ENCODE measurements at places on chromosomes 16 and 17.

DNA sequence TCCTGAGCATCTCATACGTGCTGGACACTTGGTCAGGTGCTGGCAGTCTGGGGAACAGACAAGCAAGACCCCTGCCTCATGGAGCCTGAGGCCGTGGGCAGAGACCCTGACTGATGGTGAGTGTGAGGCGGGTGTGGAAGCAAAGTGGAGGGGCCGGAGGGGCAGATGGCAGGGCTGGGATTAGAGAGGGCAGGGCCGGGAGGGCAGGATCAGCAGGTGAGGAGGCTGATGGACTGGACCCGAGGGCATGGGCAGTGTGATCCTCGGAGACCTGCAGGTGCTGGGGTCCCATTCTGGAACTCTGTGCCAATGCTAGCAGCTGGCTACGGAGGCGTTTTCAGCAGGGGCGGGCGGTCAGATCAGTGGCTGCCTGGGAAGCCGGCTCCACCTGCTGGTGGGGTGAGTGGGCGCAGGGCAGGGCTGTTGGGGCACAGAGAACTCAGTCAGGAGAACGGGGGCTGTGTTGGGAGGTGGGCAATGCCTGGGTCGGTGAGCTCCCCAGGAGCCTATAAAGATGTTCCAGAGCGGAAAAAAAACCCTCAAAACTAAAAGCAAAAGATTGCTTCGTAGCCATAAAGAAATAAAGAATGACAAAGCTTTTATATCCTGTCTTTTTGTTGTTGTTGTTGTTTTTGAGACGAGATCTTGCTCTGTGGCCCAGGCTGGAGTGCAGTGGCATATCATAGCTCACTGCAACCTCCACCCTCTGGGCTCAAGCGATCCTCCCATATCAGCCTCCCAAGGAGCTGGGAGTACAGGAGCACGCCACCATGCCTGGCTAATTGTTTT lies 8.9 kb upstream of the C16orf74 start:
- peak; percentile 53 for DNase-seq

DNA sequence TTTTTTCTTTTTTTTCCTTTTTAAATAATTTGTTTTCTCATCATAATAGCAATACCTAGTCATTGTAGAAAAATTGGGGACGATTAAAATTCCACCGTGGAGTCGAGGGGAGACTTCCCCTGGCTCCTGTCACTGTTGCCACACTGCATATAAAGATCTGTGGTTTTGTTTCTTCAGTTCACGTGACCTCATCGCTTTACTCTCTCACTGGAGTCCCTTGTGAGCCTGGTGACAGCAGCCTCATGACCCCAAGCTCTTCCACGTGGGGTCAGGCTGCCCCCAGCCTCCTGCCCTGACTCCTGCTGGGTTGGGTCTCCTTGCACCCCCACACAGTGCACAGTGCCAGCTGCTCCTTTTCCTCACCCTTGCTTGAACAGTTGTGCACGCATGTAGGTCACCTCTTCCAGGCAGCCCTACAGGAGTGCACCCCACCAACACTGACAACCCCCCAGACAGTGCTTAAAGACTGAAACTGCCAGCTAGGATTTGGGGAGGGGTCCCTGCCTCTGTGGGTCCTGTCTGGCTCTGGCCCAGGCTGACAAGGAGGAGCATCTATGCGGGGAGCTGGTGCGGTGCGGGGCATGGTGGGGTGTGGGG lies 7.3 kb upstream of the METRNL start:
- DNase-seq: no peak

DNA sequence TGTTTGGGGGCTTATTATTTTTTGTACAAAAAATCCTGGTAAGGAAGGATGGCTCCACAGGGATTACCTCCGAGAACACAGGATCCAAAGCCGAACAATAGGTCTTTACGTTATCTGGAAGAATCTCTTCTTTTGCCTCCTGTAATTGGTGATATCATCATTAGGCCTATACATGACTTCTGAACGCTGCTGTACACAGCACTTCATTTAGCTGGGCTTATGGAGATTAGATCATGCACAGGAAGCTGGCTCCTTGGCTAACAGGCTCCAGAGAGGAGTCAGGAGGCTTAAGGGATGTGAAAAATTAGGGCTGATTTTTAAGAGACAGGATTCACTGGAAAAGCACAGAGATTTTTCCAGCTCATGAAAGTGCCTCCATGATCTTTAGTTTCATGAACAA lies 54.7 kb downstream of the TANGO6 start:
- DNase-seq: no peak

DNA sequence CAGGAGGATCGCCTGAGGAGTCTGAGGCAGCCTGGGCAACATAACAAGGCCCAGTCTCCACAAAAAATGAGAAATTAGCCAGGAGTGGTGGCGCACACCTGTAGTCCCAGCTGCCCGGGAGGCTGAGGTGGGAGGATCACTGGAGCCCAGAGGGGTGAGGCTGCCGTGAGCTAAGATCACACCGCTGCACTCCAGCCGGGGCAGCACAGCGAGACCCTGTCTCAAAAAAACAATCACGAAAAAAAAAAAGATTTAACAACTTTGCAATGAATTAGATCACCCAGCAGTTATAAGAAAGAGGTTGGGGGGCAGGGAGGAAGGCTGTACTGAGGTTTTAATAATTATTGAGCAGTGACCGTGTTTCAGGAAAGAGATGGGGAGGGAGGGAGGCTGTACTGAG lies 49.4 kb downstream of the RPH3AL start:
- no peak for DNase-seq

- no peak for DNase-seq
Measured at GRCh38 chr17:20241855-20242254, 225.5 kb downstream of the LGALS9B start.

DNA sequence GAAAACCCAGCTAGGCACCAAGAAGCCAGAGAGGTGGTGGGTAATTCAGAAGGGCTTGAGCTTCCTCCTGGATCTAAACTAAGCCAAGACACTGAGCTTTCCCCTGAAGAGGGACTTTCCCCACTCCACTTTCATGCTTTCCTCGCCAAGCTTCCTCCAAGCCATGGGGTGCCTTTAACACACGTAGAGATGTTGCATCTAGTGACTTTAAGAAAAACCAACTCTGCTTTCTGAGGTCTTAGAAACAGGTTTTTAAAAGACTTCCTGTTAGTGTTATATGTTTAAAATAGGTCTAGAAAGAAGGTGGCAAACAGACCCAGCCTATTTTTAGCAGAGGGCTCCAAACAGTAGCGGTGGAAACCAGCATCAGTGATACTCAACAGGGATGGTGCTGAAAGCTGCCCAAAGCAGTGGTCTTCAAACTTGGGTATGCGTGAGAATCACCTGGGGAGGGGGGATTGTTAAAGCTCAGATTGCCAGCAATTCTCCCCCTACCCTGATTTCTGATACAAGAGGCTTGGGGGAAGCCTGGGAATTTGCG lies 585.6 kb downstream of the CDH13 start:
- no peak for DNase-seq

DNA sequence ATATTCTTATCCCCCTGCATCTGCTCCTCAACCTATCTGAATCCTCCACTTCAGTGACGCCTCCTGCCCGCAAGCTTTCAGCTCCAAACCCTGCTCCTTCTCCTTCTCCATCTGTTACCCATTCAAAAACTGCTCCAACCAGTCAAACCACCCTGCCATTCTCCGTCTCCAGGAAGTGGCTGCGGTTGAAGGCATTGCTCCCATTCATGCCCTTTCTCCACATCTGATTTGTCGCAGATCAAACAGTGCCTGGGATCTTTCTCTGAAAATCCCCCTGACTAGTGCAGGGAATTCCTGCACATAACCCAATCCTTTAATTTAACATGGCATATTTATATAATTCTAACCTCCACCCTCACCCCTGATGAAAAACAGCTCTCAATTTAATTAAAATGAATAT lies 56.3 kb downstream of the SLFN5 start:
- no peak for DNase-seq

DNA sequence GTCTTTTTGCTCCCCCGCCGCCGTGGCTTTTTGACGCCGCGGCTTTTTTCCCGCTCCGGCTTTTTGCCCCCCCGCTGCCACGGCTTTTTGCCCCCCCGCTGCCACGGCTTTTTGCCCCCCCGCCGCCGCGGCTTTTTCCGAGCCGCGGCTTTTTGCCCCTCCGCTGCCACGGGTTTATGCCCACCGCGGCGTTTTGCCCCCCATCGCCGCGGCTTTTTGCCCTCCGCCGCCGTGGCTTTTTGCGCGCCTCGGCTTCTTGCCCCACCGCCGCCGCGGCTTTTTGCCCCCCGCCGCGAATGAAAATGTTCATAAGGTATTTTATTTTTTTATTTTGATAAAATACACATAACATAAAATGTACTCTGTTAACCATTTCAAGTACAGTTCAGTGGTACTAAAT lies 527.2 kb upstream of the WSB1 start:
- no peak for DNase-seq

DNA sequence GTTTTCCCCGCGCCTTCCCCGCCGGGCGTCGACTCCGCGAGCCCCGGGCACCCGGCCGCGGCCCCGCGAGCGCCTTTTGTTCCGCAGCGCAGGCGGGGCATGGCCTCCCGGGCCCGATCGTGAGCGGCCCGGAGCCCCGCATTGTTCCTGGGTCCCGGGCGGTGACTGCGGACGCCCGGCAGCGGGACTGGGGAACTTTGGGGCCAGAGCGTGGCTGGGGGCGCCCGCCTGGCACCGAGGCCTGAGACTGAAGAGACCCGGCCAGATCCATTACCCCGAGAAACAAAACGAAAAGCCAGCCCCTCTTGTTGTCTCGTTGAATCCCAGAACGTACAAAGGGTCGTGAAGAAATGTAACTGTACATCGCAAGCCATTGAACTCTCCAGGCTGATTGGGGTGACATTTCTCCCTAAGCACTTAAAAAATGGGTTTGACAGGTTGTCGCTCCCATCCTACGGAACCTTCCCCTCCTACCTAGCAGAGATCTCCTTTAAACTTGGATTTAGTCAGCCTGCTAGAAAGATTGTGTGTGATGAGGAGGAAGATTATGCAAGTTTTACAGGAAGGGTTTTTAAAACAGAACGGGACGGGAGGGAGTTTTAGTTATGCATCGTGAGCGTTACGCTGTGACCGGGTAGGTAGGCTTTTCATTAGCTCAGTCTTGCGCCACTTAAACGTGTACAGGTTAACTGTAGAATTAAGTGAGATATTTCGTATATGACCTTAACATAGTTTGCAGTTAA lies 825 bp downstream of the METTL9 start:
- peak; percentile 50 for DNase-seq

GRCh38 chr16:52408191-52408845 lies 138.6 kb downstream of the TOX3 start:
- no peak for DNase-seq

- DNase-seq: no peak
Measured at GRCh38 chr17:61307905-61308886, 91.4 kb upstream of the TBX2 start.

GRCh38 chr17:65345261-65346005 lies 208.3 kb downstream of the RGS9 start:
- DNase-seq: no peak

GRCh38 chr17:59375857-59376256 lies 44.4 kb downstream of the YPEL2 start:
- no peak for DNase-seq

- peak; percentile 44 for DNase-seq
Measured at GRCh38 chr17:16287563-16288027, 65.7 kb downstream of the CENPV start.

DNA sequence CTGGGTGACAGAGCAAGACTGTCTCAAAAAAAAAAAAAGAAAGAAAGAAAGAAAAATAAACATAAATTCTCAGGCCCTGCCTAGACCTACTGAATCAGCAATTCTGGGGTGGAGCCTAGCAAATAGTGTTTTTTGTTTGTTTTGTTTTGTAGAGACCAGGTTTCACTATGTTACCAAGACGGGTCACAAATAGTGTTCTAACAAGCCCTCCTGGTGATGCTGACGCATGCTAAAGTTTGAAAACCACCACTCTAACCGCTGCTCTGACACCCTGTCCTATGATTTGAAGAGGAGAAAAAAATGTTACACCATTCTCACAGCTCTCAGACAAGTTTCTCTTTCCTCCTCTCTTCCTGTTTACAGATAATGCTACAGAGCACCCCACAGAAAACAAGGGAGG lies 1.5 kb downstream of the MRPL10 start:
- peak; percentile 90 for DNase-seq

GRCh38 chr17:50758989-50759544 lies 8.3 kb downstream of the ANKRD40CL start:
- DNase-seq: no peak

GRCh38 chr16:83338941-83339340 lies 468.8 kb upstream of the HSBP1 start:
- DNase-seq: no peak

GRCh38 chr17:44862278-44862914 lies 14.7 kb downstream of the HIGD1B start:
- no peak for DNase-seq

GRCh38 chr16:71630808-71631207 lies 4.8 kb downstream of the MARVELD3 start:
- no peak for DNase-seq

GRCh38 chr17:64975318-64976087 lies 56.2 kb upstream of the LRRC37A3 start:
- DNase-seq: peak; percentile 98

- peak; percentile 56 for DNase-seq
Measured at GRCh38 chr16:82133798-82134197, 36.2 kb downstream of the MPHOSPH6 start.

GRCh38 chr16:88076211-88076931 lies 125.1 kb downstream of the BANP start:
- no peak for DNase-seq

DNA sequence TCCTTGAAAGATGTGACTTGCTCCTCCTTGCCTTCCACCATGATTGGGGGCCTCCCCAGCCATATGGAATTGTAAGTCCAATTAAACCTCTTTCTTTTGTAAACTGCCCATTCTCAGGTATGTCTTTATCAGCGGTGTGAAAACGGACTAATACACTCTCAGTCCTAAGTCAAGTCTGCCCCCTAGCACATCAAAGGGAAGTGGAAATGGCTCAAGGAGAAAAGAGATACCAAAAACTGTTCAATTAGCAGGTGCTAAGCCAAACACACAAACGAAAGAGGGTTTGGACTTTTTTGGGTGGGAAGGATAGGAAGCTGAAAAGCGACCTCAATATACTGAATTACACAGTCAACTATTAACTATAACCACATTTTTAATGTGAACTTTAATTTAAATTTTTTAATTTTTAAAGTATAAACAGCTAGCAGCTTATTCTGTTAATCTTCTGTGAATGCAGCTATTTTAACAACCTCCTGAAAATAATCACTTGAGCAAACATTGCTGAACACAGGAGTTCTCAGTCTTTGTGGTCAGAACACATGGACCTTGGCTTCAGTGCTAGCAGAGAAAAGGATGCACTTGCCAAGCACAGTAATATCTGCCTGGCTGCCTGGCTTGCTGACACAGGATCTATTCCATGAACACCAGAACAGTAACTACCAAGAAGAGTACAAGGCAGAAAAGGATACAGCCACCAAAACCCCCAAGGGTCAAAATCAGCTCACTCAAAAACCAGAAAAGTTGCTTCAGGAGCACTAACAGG lies 10.9 kb downstream of the ZNF18 start:
- no peak for DNase-seq

- no peak for DNase-seq
Measured at GRCh38 chr17:27535178-27535928, 79.1 kb downstream of the KSR1 start.

GRCh38 chr17:74521701-74522201 lies 9.5 kb downstream of the CD300LB start:
- peak; percentile 42 for DNase-seq

GRCh38 chr16:10181196-10182162 lies 749 bp downstream of the GRIN2A start:
- DNase-seq: peak; percentile 46

- DNase-seq: no peak
Measured at GRCh38 chr17:72654706-72655105, 437.8 kb downstream of the SLC39A11 start.
